ENCODE measurements at places on chromosomes 5 and 9.

- peak; percentile 4 for DNase-seq
Observed at GRCh38 chr5:81265101-81265500, 32.0 kb downstream of the CKMT2 start.

DNA sequence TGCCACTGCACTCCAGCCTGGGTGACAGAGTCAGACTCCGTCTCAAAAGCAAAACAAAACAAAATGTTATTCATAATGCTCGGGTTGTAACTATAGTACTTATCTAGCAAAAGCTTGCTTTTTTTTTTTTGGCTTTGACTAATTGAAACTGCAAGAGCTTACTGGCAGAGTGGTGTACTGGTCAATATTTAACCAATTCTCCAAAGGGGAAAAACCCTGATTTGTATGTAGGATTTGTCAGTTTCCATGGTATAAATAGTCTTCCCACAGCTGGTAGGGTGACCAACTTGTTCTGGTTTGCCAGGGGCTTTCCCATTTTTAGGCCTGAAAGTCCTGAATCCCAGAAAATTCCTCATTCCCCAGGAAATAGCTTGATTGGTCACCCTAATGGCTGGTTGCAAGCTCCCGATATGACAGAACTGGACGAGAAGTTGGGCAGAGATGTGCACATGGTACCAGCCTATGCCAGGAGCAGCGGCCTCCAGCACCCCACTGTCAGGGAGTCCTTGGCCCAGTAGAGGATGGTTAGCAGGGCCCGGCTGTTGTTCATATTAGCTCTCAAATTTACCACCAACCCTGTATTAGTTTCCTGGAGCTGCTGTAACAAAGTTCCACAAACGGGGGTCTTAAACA, 58.0 kb downstream of the FXN start:
- DNase-seq = no peak

GRCh38 chr5:169811023-169811422, 169.3 kb downstream of the INSYN2B start:
- DNase-seq = no peak

DNA sequence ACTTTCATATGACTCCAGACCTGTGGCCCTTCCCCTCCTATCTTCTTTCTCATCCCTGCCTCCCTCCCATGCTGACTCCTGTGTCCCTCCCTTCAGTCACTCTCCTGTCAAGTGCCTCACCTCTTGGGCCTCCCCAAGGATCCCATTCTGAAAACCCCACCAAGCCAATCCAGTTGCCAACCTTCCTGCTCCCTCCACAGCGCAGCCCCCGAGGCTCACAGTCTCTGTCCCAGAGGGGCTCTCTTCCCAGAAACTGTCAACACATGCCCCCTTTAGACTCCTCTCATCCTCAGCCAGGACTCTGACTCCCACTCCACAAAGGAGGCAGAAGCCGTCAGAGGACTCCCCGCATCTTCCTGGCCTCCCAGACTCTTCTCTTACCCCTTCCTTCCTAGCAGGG, 30.8 kb downstream of the ACSL6 start:
- DNase-seq = no peak

DNA sequence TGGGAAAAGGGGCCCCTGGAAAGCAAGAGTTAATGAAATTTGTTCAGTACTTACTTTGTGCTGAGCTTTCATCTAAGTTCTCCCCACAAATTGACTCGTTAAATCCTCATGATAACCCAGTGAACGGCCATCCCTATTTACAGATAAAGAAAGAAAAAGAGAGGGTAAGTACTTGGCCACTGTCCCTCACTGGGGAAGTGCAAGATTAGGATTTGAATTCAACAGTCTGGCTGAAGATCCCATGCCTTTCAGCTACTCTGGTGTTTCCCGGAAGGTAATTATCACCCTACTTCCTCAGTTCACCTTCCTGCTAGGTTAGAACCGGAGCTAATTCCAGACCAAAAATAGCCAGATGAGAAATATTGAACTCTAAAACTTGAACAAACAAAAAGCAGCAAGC, 269.2 kb upstream of the TLE4 start:
- no peak for DNase-seq

GRCh38 chr5:23411994-23412393, 95.4 kb upstream of the PRDM9 start:
- DNase-seq = no peak

GRCh38 chr5:35518104-35518503, 99.6 kb upstream of the SPEF2 start:
- DNase-seq = no peak

GRCh38 chr5:14146725-14147124, 3.6 kb downstream of the TRIO start:
- no peak for DNase-seq

DNA sequence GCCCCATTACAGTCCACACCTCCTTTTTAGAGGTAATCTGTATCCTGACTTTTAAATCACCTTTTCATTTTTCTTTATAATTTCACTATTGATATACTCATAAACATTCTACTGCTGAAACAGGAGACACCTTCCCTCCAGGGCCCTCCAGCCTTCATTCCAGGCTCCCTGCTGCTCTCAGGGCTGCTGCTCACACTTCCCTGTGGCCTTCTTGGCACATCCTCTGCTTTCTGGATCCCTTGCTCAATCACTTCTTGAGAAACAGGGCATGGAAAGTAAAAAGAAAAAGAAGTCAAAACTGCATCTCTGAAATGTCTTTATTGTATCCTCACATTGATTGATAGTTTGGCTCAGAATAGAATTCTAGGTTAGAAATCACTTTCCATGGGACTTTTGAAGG, 19.3 kb upstream of the WNT8A start:
- no peak for DNase-seq

- peak; percentile 80 for DNase-seq
Observed at GRCh38 chr9:112764344-112764743, 13.8 kb downstream of the SNX30 start.

DNA sequence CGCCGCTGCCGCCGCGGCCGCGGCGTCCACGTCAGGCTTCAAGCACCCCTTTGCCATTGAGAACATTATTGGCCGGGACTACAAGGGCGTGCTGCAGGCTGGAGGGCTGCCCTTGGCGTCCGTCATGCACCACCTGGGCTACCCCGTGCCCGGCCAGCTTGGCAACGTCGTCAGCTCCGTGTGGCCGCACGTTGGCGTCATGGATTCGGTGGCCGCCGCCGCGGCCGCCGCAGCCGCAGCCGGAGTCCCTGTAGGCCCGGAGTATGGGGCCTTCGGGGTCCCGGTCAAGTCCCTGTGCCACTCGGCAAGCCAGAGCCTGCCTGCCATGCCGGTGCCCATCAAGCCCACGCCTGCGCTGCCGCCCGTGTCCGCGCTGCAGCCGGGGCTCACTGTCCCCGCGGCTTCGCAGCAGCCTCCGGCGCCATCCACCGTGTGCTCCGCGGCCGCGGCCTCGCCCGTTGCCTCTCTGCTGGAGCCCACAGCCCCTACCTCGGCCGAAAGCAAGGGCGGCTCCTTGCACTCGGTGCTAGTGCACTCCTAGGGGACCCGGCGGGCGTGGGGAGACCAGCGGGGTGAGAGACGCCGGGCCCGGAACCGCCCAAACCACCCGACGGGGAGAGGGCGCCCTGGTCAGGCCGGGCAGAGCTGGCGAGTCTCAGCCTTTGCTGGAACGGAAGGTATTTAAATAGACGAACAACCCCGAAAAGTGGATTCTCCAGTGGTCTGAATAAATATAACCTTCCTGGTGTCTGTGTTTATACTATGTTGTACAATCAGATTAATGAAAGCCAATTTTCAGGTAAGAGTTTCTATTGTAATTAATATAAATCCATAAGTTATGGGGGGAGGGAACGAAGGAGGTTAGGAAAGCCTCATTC, 1.2 kb downstream of the FOXB2 start:
- no peak for DNase-seq

- no peak for DNase-seq
Observed at GRCh38 chr5:157997991-157998504, 139.1 kb upstream of the CLINT1 start.

- no peak for DNase-seq
Observed at GRCh38 chr5:14212838-14213237, 69.7 kb downstream of the TRIO start.

DNA sequence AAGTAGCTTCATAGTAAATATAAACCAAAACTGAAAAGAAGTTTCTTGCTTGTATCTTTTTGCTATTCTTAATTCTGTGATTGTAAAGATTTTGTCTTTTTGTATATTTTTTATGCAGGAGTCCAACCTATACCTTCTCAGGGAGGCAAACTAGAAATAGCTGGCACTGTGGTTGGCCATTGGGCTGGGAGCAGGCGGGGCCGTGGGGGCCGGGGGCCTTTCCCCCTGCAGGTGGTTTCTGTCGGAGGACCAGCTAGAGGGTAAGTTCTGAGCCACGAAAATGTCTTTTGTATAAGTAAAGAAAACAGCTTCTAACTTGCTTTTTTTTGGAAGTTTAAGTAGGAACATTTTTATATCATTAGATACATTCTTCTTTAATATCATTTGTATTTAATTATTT, 15.4 kb upstream of the PHF2 start:
- no peak for DNase-seq

GRCh38 chr5:35309365-35310130, 79.3 kb upstream of the PRLR start:
- no peak for DNase-seq

DNA sequence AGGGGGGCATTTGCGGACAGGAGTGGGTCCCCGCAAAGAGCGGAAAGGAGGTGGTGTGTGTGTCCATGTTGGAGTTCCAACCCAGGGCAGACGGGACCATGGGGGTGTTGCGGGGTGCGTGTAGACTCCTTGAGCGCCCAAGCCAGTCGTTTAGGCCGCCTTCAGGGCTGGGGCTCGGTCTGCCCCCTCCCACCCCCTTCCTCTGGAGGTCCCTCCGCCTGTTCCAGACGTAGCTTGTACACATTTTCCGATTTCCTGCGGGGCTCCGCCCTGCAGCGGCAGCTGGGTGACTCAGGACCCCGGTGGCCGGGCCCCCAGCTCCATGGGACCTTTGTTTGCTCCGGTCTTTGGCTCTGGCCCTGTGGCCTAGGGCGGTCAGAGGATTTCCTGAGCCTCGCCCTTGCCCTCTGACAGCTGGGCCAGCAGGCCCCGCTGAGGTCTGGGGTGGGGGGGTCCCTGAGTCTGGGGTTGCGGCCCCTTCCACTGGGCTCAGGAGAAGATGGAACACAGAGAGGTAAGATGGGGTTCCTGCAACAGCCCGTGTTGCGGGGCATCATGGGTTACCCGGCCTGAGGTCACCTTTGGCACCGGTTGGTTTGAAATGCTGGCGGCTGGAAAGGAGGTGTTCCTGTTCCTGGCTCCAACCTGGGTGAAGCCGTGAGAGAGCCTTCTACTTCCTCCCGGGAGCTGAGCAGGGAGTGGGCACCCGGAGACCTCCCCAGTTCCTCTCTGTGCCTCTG, 1.5 kb downstream of the PKN3 start:
- no peak for DNase-seq

- DNase-seq = no peak
Observed at GRCh38 chr5:35203403-35203802, 26.9 kb downstream of the PRLR start.
